ENCODE measurements at places on chromosomes 16 and 17.

DNA sequence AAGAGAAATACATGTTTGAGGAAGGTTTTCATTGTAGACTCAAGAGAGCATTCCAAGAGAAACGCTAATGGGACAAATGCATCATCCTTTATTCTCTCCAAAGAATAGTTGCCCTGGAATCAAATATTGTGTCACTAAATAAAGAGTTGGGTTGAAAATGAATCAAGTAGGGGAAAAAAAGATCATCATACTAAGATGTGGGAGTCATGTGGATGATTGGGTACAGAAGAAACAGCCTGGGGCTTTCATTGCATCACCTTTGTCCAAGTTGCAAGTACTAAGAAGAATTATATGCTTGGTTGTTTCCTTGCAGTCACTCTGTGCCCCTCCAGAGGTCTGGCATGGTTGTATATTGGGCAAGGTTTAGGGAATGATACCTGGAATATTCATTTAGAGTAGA is 658.9 kb downstream of the TOX3 start:
- no peak for DNase-seq

- no peak for DNase-seq
Measured at GRCh38 chr16:50300942-50301625, 34.7 kb downstream of the ADCY7 start.

- DNase-seq = no peak
Measured at GRCh38 chr17:46979147-46979863, at the start of gene RPRML. TSS of gene RPRML (minus strand) at chr17:46979253. CDS start at chr17:46979007, 246 bp downstream.

DNA sequence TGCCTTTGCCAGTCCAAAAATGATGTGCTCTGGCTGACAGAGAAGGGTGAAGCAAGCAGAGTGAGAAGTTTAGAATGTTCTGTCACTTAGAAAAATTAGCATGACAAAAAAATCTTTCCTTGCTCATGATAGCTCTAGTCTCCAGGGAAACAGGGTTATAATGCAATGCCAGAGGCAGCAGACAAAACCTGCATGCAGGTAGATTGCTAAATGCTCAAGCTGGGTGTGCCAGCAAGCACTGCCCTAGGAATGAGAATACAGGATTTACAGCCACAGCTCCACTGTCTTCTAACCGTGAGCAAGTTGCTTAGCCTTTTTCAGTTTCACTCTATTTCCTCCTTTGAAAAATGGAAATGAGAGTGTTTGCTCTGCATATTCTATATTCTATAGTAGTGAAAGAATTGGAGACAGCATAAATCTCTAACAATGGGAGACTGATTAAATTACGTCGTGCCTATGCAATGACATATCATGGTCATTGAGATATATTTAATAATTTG is 516.6 kb upstream of the C16orf82 start:
- DNase-seq = no peak

DNA sequence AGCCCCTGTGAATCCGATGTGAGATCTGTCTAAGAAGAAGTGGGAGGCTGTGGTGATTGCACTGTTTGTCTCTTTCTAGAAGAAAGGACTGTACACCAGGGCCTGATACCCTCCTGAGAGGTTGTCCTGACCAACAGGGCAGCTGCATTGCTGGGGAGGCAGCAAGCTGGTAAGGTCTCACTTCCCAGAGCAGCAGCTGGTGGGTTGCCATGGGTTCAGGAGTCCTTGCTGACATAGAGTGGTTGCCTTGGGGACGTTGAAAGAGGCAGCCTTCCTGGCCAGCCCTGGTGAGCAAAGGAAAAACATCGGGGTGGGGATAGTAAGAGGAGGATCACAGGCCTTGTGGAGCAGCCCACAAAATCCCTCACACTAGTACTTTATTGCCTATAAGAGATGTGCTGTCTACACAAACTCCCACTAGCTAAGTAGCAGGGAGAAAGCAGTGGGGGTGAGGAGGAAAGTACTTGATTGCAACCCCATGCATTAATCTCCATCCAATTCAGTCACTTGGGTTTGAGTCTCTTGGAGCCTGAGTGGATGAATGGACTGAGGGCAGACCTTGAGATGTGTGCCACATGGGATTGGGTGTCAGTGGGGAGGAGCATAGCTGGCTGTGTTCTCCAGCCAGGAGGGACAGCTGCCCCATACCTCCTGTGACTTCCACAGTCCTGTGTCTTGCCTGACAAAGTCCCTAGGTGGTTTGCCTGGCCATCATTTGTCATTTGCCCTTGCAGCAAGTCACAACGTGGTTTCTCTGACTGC is 143.8 kb upstream of the RPL38 start:
- DNase-seq = no peak

GRCh38 chr17:44324092-44324570 is 492 bp downstream of the SLC25A39 start:
- DNase-seq = no peak

DNA sequence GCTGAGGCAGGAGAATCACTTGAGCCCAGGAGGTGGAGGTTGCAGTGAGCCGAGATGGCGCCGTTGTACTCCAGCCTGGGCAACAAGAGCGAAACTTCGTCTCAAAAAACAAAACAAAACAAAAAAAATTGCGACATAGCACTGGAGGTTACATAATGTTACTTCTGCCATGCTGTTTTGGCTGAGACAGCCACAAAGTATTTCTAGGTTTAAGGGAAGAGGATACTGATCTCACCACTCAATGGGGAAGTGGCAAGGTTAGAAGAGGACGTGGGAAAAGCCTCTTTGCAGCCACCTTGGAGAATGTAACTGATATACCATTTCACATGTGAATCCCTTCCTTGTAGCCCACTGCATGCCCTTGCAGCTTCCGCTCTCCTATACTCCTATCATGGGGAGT is 131.2 kb upstream of the NLRP1 start:
- no peak for DNase-seq

DNA sequence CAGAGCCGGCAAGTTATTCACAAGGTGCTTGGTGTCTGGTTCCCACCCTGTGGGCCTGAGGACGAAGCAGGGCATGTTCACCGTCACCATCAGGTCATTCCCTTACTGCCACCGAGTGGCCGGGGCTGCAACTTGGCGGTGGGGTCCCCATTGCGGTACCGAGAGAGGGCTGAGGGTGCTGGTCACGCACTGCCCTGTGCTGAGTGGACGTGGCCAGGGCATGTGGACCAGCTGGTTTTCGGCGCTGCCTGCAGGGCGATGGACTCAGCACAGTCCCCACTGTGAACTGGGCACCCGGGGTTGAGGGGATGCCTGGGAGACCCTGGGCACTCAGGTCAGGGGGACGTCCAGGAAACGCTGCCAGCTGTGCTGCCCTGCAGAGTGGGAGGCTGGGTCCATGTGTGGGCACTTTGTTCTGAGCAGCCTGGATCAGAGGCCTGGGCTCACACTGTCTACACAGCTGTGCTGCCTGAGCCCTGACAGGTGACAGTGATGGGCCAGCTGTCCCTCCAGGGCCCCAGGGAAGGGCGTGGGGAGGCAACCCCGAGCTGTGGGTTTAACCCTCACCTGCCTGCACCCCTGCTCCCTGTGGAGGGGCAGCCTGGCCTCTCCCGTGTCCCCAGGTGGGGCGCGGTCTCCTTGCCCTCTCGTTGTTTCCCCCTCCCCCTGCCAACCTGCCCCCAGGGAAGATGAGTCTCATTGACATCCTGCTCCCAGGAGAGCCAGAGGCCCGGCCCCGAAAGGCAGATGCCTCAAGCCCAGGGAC is 39.3 kb upstream of the GNG13 start:
- no peak for DNase-seq

- DNase-seq = no peak
Measured at GRCh38 chr16:46972429-46973206, 856 bp downstream of the DNAJA2 start.

DNA sequence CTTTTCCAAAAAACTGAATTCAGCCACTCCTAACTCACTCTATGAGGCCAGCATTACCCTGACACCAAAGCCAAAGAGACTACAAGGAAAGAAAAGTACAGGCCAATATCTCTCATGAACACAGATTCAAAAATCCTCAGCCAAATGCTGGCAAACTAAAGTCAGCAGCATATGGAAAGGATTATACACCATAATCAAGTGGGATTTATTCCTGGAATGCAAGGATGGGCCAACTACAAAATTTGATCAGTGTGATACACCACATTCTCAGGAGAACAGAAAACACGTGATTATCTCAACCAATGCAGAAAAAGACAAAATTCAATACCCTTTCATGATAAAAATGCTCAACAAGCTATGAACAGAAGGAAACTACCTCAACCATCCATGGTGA is 7.7 kb upstream of the AATK start:
- no peak for DNase-seq

GRCh38 chr17:10224582-10225195 is 26.3 kb upstream of the GAS7 start:
- no peak for DNase-seq

DNA sequence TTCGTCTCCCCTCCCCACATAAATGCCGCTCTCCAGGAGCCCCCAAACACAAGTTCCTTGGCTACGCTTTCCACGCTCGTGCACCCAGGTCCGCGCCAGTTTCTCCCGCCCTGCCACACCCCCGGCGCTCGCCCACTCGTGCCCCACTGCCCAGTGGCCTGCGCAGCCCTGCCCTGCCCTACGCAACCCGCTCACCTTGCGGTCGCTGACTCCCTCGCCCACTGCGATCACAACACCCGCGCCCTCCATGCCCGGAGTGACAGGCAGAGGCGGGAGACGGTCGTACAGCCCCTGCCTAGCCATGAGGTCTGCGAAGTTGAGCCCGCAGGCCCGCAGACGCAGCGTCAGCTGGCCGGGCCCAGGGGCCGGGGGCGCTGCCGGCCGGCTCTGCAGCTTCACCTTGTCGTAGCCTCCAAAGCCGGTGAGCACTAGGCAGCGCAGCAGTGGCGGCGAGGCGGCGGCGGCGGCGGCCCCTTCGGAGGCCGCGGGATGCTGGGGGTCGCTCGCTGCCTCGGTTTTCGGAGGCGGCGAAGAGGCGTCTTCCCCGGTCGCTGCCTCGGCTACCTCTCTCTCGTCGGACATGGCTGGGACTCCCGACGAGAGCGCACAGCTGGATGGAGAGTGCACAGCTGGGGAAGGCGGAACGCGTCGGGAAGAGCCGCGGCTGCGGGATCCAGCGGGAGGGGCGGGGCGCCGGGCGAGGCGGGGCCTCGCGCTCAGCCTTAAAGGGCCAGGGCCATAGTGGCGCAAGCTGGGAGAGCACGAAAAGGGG is at the start of gene VAT1:
TSS of gene VAT1 (minus strand) at position 645 of the 772 bp plus-strand sequence. CDS start at position 582, 63 bp downstream.
- DNase-seq = no peak

GRCh38 chr16:49605536-49606254 is 232.1 kb downstream of the C16orf78 start:
- no peak for DNase-seq

DNA sequence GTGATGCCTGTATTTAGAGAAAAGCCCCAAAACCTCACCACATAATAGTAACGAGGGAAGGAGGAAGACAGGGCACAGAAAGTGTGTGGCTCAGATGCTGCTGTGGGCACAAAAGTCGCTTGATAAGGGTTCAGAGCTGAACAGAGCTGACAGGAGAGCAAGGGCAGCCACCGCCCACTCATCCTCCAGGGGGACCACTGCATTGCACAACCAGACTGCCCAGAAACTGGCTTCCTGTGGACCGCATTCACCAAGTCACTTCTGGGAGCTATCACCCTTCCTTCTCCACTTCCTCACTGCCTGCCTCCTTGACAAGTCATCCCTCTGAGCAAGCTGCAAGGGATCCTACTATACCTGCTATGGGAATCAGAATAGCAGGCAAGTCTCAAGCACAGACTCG is 512.4 kb upstream of the CDH11 start:
- no peak for DNase-seq

DNA sequence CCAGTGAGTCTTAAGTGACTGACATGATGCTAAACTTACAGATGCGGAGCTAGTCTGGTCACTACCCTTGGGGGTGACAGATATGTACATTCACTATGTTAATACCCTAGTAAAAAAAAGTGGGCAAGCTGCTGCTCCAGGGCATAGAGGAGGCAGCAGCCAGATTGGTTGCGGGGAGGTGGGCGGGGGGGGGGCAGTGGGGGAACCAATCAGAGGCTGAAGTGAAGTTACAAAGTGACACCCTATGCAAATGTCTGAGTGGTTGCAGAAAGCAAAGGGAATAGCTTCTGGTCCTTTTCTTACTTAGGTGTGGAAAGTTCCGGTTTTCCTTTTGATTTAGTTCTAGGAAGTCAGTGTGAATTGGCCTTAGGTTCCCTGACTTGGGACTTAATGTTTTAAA is 12.1 kb downstream of the NDEL1 start:
- DNase-seq = no peak

- DNase-seq = no peak
Measured at GRCh38 chr16:10162981-10163380, 19.2 kb downstream of the GRIN2A start.

GRCh38 chr16:85192238-85193114 is 80.2 kb upstream of the CIBAR2 start:
- no peak for DNase-seq

GRCh38 chr17:38879878-38880665 is 10.2 kb downstream of the LASP1 start:
- no peak for DNase-seq

- no peak for DNase-seq
Measured at GRCh38 chr17:63333869-63334268, 112.2 kb downstream of the CYB561 start.

DNA sequence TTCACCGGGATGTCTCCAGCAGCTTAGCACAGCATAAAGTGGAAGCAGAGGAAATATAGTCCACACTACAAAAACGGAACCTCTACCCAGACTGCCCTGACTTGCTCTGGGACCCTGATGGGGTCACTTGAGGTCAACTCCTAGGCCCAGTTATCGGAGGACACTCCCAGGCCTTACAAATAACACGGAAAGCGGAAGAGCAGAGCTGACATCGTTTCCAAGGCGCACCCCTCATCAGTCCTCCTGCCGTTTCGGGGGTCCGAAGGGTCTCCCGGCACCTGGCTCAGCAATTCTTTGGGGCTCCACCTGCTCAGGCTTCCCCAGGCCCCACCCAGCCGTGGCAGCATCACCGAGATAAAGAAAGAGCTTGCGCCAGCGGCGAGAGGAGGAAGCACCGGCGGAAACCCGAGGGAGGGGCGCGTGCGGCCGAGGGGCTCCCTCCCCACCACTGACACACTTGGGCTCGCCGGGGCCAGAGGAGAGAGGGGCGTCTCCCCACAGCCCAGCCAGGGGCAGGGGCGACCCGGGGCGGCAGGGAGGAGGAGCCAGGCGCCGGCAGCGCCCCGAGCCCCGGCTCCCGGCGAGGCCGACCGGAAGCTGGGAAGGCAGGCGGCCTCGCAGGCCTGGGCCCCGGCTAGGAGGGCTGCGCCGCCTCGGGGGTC is 727 bp downstream of the CORO7 start:
- no peak for DNase-seq

DNA sequence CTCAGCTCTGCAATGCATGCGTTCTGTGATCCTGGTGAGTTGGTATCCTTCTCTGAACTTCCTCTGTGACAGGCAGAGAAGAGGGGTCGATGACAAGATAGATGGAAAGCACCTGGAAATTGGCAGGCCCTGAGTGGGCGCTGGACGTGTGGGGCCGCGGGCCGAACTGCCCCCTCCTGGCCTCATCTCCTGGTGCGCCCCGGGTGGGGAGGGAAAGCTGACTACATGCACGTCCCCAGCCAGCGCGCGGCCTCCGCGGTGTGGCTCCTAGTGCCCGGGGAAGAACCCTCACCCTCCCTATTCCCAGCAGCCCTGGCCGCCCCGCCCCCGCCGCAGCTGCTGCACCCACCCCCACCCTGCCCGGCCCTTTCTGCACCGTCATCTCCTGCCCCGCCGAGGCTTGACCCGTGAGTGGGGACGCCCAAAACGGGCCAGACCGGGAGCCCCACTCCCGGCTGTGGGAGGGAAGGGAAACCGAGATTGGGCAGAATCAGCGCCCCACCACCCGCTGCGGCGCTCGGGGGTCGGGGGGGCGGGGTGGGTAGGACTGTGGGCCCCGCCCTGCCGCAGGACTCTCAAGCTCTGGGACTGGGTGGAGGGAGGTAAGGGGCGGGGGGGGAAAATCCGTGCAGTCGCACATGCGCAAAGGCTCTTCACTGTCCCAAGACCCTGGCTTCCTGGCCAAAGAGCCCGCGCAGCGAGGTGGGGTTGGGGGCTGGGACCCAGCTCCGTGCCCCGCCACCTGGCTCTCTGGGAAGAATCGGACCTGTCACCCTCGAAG is at the start of gene NOL3:
TSS of gene NOL3 (plus strand) at position 371 of the 781 bp plus-strand sequence.
- DNase-seq = peak; percentile 60

All from stimulated activated CD4-positive, alpha-beta T cell treated with anti-CD3 and anti-CD28 coated beads, Interleukin-15, amount 100 ng/mL, for 48 hours (primary cell).